ENCODE measurements at places on chromosomes 2 and 18.
A peak's percentile ranks its signal among the peaks of the same experiment; 100 is the strongest.

DNA sequence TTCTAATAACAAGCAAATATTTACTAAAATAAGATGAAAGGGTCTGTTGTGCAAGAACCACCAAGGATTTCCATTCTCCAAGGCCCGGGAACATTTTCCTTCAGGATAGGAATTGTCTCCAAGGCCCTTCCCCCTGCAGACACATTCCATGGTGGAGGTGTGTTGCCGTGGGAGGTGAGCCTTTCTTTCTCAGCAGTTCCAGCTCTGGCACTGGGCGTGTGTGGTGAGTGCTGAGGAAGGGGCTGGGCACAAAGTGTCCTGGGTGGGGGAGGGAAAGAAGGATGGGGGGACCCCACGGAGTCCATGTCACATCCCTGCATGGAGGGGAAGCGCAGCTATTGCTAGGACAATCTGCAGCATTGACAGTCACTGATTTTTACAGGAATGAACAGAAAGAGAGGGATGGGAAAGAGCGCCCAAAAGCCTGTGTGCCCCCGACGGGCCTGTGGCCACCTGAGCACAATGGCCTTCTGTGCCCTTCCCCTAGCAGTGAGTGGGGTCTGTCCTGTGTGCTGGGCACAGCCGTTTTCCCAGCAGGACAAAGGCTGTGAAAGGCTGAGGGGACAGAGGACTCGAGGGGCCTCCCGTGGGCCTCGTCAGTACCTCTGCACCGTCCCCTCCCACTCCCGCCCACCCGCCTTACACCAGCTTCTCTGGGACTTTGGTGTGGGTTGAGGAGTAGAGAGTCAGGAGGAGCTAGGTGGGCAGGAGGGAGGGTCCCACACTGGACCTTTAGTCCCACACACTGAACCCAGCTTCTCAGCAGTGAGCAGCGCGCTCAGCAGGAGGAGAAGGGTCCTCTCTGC, 79.8 kb downstream of the PTGR3 start:
- DNase-seq: no peak

DNA sequence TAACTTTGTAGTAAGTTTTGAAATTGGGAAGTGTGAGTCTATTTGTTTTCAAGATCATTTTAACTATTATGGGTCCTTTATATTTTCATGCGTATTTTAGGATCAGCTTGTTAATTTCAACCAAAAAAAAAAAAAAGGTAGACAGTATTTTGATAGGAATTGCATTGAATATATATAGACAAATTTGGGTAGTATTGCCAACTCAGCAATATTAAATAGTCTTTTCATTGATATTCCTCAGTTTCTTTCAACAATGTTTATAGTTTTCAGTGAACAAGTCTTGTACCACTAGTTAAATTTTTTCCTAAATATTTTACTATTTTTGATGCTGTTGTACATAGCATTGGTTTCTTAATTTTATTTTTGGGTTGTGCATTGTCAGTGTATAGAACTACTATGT, 149.9 kb downstream of the TAF4B start:
- no peak for DNase-seq

GRCh38 chr2:16179701-16180416, 239.5 kb downstream of the MYCN start:
- DNase-seq: no peak

DNA sequence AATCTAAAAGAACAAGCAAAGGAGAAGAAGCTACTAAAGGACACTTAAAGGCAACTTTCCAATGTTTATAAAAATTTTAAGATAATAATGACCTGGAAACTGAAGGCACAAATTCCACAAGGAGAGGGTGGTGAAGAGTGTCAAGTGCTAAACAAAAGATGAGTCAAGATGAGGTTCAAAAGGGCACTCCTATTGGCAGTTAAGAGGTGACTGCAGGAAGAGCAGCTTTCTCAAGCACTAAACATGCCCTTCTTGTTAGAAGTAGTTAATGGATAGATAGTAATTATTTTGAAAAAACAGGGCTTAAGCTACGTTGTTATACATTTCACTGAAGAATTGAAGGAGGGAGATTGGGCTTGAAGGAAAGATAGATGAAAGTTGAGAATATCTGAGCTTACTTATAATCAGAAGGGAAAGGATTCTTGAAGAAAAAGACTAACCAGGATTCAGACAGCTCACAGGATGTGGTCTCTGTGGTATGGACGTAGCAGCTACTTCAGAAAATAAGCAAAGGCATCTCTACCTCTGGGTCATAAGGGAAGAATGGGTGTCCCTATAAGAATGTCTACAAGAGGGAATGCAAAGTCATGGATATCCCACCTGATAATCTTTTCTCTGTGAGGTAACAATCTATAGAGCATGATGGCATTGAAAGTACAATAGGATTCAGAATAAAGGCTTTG, 454.7 kb upstream of the SLC39A10 start:
- no peak for DNase-seq

DNA sequence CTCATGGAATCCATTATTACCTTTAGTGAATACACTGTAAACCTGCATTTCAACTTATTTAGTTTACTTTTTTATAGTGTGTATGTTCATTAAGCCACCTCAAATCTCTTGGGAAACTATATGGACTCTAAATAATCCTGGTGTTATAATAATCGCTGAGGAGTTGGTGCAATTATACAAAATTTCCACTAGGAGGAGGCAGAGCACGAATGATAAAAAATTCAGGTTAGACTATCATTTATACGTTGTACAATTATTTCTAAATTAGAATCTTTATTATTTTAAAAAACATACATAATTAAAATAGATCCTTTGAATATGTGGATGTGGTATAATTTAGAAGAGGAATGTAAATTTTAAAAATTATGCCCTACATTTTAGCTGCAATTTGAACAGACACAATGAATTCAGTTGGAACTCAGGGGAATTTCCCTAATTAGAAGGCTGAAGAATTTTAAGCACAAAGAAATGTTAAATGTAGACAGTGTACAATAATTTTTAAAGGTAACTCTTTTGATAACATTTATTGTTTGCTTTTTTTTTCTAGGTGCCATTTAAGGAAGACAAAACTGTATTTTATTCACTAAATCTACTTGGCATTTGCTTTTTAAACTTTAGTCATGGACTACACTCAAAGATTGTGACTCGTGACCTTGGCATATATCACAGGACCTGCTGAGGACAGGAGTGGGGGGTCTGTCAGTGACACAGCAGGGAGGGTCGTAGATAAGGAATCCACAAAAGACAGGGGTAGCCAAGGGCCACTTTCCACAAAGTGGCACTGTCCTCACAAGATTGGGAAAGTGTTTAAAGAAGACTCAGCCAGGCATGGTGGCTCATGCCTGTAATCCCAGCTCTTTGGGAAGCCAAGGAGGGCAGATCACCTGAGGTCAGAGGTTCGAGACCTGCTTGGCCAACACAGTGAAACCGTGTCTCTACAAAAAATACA, 45.5 kb downstream of the RAB12 start:
- DNase-seq: no peak

- no peak for DNase-seq
Measured at GRCh38 chr2:24329700-24330099, 30.6 kb downstream of the ITSN2 start.

- DNase-seq: peak; percentile 44
Measured at GRCh38 chr2:8249141-8249540, 432.7 kb upstream of the ID2 start.

- DNase-seq: no peak
Measured at GRCh38 chr2:215138479-215138878, at the start of gene ABCA12. Gene ABCA12, minus strand, starts transcription at chr2:215138626. Its CDS starts 418 bp downstream, at chr2:215138208.

DNA sequence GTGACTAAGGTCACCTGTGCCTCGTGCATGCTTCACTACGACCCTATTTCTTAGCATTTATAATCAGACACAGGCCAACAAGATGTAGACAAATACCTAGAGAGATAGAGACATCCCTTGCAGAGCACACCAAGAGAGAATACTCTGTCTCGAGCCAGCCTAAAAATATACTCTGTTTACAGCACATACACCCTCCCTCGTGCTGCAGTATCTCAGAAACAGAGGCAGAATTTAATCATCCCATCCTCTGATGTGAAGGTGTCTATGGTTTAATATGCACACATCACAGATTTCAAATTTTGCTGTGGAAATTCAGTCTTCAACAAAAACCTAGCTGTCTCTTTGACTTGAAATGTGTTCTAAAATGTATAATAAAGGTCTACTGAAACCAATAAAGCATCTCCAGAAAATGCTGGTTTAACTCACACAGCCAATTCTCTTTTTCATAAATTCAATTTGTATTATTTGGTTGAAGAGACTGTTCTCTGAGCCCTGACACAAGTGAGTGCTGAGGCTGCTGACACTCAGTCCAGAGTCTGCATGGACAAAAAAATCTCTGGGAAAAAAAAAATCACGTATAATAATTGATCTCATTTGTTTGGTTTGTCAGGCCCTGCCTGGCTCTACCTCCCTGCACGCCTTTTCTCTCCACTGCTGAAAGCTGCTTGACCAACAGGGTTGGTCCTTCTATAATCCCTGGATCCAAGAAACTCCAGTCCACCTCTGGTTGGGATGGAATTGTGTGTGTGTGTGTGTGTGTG, 142.0 kb upstream of the FSHR start:
- DNase-seq: no peak

DNA sequence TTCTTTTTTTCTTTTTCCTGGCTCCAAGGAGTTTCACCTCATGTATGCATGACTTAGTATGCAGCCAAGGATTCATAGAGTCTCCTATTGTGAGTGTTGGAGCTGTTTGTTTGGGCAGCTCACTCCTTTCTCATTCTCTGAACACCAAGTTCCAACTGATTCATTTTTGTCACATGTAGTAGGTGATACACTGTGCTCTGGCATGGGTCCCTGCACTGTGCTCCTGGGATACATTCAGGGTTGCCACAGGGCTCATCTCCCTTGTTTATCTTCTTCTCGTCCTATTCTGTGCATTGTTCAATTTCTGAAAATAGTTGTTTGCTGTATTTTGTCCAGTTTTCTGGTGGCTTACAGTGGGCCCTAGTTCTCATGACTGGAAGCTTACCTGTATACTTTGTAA, 96.8 kb downstream of the ZNF407 start:
- no peak for DNase-seq

- no peak for DNase-seq
Measured at GRCh38 chr2:12953596-12953995, 236.9 kb downstream of the TRIB2 start.

- DNase-seq: no peak
Measured at GRCh38 chr2:150165442-150165841, 322.0 kb downstream of the RND3 start.

DNA sequence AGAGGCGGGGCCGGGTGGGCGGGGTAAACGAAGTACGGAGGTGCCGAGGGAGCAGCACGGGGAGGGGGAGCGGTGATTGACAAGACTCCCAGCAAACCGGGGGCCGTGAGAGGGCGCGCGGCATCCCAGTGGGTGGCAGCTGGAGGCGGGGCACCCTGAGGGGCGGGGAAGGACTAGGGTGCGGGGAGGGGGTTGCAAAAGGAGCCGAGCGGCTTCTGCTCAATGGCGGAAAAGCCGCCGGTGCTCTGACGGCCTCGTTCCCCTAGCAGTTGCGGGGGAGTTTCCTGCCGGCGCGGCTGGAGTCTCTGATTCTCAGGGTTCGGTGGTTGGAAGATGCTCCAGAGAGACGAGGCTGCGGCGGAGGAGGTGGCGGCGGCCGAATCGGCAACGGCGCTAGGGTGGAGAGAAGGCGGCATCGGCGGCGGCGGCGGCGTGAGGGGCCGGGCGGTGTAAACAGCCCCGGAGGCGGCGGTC, at the start of gene PPM1B:
Gene PPM1B, plus strand, starts transcription at position 195 of the 474 bp plus-strand sequence. CDS start 32,325 bp downstream, outside the sequence.
- no peak for DNase-seq

All from right hindlimb (tissue), 1 donor.